ENCODE measurements at places on chromosomes 5 and 9. TPM values are rescaled to one million over a fixed set of nuclear protein-coding genes. Genes with fewer than 3 reads are reported as not detected.

Gene BRINP1
- 0.62 TPM for total RNA-seq

Gene SNX2
- 71.0 TPM for total RNA-seq

Gene IFNA21
- not detected for total RNA-seq

Gene CCIN
- not detected for total RNA-seq

Measured in neural progenitor cell (in vitro differentiated cells).